ENCODE measurements at places on chromosomes 1 and 21.
A peak's percentile ranks its signal among the peaks of the same experiment; 100 is the strongest.

- no peak for DNase-seq
Observed at GRCh38 chr1:229769006-229769405, 143.0 kb downstream of the URB2 start.

- no peak for DNase-seq
Observed at GRCh38 chr1:196877964-196878363, 9.9 kb upstream of the CFHR4 start.

DNA sequence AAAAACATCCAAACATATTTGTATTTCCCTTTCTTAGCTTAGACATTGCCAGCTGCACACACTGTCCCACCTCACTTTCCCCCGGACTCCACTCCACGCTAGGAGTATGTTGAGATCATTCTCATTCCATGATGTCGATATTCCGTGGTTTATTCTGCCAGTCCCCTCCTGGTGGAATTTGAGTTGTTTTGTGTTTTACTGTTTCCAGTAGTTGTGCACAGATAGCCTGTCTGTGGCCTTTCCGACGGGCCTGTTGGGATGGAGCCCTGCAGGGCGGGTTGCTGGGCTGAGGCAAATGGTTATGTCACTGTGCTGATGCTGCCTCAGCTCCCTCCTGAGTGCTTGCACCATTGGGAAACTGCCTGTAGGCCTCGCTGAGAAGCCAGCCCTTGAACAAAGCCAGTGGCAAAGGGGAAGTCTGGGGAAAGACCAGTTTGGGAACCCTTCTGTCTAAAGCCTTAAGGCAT is 12.8 kb downstream of the TRAPPC10 start:
- no peak for DNase-seq

DNA sequence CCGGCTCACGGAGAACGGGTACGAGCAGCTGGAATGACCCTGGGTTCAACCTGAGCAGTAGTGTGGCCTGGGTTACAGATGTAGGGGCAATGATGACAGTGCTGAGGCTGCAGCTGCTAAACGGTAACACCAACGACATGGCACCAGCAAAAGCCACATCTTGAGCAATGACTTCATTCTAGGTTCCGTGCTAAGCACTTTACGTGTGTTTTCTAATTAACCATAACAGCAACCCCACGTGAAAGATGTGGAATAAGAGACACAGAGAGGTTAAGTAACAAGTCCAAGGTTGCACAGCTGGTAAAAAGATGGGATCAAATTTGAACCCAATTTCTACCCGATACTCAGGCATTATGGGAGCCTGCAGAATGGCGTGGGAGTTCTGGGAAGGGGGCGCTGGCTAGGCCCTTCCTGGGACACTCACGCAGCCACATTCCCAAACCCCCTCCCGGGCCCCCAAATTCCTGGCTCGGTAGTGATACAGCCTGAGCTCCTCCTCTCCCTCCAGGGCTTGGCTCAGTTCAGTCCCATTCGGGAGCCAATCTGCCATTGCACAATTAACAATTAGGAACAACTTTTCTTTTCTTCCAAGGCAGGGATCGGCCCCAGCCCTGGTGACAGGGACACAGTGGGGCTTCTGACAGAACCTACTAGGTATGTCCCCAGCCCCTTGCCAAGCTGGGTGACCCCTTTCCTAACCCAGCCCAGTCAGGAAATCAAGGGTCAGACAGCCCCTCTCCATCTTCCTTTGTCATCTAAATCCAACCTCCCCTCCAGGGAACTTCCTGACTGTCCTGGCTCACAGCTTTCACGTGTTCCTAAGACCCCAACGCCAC is 23.8 kb upstream of the ECE1 start:
- no peak for DNase-seq

GRCh38 chr1:24266398-24266941 is 52.7 kb upstream of the GRHL3 start:
- DNase-seq: no peak

DNA sequence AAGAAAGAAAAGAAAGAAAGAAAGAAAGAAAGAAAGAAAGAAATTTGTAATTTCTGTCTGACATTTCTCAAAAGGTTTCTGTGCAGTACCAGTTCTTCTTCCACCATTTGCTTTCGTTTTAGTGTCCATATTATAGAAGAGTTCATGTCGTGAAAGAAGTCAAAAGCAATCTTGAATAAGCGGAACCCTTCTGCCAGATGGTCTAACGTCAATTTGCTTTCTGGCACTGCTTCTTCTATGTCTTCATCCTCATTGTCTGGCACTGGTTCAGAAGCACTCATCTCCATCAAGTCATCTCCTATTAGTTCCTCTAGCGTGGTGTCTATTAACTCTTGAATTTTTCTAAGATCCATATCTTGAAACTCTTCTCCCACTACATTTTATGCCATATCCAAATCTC is 170.0 kb upstream of the KCTD3 start:
- DNase-seq: no peak

DNA sequence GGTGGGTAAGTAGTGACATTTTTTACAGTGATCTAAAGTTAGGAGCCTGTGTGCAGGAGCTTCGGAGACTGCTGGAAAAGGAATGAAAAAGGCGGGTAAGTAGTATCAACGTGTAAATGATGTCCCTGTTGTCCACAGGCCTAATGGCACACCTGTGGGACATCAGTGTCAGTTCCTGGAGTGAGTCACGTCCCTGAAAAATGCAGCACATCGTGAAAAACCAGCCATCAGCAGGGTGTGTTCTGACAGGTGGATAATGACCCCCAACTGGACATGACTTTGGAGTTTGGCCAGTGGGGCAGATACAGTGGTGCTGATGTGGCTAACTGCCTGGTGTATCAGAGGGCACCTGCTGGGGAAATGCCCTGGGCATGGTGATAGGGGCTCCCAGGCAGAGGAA is 12.0 kb upstream of the PRDM15 start:
- DNase-seq: no peak

DNA sequence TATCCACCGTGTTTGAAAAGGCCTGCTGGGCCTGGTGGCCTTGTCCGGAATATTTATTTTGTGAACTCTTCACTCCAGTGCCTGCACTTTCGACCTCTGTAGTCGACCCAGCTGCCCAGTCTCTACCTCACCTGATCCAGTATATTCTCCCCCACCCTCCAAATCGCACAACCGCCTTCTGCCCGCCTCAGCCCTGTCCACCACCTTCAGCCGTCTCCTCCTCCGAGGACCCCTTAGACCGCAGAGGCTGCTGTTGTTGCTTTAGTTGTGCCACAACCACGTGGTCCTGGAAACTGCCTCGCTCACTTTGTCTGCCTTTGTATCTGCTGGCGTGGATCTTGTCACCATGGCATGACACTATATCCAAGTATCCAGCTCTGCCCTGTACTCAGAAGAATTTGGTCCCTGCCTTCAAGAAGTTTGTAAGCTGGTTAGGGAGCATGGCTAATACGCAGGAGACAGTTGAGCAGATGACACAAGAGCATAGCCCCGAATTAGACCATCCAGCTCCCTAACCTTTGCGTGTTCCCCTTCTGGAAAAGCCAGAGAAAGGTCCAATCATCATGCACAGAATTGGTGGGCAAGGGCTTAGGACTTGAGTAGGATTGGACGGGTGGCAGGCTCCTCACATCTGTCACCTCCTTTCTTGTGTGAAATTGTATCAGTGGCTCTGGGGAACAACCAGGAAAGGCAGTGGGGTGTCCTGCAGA is 1.5 kb downstream of the PHGDH start:
- DNase-seq: no peak

GRCh38 chr1:153963030-153963849 is at the start of gene SLC39A1:
Gene SLC39A1, minus strand, starts transcription at chr1:153963537. Its CDS starts 822 bp downstream, at chr1:153962715.
- DNase-seq: peak; percentile 99

DNA sequence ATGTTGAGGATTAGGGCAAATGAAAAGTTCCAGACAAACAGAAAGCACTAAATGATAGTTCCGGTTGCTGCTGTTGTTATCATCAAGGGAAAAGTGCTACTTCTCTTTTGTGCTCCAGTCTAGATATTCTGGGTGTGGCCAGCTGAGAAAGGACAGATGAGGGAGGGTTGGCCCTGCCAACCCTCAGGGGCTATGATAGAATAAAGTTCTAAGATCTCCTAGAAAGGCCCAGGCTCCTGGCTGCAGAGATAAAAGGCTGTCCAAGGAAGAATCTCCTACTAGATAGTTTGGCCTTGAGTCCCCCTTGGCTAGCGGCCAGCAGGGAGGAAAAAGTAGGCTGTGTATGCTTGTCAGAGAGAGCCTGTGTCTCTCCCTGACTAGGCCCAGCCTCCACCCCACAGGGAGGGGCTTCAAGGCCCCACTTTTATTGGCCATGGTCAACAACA is 31.5 kb downstream of the RIMS3 start:
- peak; percentile 22 for DNase-seq

DNA sequence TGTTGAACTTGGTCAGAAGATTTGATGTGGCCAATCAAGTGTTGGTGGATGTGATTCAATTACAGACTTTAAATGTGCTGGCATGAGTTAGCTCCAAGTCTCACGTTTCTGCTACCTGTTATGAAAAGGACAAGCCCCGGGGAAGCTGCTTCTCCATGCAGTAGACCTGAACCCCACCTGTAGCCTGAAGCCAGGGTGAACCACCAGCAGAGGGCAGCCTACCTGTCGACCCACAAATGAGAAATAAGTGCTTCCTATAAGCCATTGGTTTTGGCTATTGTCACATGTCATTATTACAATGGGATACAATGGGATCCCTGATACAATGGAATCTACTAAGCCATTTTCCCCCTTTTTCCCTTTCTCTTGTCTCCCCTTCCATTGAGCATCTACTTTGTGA is 230.2 kb downstream of the PRDM2 start:
- DNase-seq: no peak

- DNase-seq: no peak
Observed at GRCh38 chr1:53715478-53715877, 23.5 kb downstream of the GLIS1 start.

DNA sequence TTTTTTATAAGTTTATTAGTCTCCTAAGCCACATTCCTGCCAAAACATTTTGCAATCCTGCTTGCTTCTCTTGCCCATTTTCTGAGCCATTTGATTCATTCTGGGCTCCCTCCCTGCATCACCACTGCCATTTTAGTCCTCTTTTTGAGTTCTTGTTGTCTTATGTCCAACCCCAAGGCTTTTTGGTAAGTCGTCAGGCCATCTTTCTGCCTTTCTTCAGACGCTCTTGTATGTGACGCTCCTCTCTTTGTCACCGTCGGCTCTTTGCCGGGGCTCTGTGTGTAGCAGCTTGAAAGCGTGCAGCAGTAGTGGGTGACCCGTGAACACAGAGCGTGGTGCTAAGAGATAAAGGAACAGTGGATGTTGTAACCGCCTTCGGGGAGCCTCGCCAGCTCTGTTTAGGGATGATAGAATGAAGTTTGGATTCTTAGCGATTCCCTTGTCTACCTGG is 14.6 kb downstream of the HUNK start:
- no peak for DNase-seq

DNA sequence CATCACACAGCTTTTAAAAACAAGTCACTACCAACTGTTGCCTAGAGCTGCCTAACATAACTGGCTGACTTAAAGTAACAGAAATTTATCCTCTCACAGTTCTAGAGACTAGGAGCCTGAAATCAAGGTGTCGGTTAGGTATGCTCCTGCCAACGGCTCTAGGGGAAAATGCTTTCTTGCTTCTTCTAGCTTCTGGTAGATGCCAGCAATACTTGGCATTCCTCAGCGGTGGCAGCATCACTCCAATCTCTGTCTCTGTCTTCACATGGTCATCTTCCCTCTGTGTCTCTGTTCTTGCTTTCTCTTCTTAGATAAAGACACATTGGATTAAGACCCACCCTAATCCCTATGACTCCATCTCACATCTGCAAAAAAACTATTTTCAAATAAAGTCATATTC is 51.5 kb downstream of the DMRTA2 start:
- DNase-seq: no peak

DNA sequence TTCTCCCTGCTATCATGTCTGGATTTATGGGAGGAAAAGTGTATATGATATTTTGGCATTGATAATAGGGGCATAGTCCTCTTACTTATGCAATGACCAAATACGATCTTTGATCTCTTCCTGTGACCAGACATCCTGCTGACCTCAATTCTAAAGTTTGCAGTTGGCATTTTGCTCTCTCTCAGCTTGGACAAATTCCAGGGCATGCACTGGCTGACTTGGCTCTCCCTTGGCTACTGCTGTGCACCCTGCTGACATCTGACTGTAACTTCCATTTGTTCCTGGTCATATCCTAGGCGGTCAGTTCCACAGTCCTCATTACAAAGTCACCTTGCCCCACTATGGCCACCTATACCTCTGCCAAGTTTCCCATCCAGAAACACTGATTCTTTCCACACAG is 380.7 kb upstream of the NR5A2 start:
- peak; percentile 3 for DNase-seq

DNA sequence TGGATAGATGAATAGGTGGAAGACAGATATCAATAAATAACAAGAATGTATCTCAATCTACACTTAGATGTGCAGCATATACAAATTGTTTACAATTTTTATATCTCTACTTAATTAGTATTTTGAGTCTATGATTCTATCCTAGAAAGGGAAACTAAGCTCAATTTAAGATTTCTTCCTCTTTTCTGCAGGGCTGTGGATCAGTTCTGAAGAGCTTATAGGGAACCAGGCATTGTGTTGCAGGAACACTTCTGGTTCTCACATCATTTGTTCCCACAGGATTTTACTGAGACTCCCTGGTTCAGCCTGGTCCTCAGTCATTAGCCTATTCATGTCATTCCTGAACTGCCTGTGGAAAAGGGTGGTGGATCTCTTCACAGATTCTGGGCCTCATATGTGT is 105.8 kb downstream of the TNFSF18 start:
- DNase-seq: no peak

GRCh38 chr1:147890177-147890790 is 12.3 kb upstream of the GJA8 start:
- DNase-seq: no peak

DNA sequence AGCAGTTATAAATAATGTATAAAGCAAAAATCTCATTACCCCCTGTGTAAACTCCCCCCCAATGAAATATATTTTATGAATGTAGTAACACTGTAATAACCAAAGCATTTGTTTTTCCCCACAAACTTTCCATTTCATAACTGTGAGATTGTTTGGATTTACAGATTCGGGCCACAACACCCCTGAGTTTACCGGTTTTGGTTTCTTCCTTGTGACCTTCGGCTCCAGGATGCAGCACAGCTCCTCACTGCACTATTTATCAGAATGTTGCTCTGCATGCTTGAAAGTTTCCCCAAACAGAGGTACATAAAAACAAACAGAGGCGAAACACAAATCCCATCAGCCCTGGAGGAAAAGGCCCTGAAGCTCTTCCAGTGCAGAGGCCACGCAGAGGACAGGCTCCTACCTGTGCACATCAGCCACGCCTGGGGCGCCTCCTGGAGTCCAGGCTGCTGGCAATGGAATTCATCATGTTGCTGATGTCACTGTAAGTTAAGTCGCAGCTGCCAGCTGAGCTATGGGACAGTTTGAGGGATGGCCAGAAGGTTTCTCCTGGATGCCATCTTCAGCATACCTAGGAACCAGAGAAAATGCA is 122.0 kb downstream of the LMO4 start:
- DNase-seq: peak; percentile 32

- DNase-seq: no peak
Observed at GRCh38 chr1:219120624-219121544, 52.8 kb upstream of the LYPLAL1 start.

DNA sequence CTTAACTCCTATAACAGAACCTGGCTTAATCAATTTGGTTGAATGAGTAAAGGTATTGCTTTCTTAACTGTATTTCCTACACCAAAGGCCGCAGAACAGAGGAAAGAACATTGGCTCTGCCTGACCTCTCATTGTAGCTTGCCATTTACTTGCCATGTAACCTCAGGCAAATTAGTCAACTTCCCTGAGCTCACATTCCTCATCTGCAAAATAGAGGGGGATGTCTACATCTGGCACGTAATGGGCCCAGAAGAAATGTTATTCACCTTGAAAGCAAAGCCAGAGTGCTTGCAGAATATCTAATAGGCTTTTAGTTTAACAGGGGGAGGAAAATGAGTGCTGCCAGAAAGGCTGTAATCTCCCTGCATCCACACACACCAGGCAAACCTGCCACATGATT is 44.3 kb downstream of the LAMC2 start:
- no peak for DNase-seq
